ENCODE measurements at places on chromosomes 6 and 20. TPM values are rescaled to one million over a fixed set of nuclear protein-coding genes. Genes with fewer than 3 reads are reported as not detected.

Gene NHLRC1
- 0.99 TPM for total RNA-seq

DNA sequence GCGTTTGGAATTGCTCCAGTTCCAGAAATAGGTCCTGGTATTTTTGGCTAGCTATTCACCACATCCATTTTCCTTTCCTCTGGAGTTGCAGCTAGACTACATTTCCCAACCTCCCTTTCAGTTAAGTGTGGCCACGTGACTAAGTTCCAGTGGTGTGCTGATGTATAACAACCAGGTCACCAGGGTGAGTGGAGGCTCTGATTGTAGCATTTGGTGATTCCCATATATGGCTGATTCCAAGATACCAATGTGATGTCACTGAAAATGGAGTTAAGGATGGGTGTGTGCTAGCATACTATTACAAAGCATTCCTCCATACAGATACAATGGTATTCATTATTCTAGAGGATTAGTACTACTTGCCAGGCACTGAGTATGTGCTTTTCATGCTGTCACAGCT lies 49.7 kb upstream of the STK35 start:
- DNase-seq, result no peak

DNA sequence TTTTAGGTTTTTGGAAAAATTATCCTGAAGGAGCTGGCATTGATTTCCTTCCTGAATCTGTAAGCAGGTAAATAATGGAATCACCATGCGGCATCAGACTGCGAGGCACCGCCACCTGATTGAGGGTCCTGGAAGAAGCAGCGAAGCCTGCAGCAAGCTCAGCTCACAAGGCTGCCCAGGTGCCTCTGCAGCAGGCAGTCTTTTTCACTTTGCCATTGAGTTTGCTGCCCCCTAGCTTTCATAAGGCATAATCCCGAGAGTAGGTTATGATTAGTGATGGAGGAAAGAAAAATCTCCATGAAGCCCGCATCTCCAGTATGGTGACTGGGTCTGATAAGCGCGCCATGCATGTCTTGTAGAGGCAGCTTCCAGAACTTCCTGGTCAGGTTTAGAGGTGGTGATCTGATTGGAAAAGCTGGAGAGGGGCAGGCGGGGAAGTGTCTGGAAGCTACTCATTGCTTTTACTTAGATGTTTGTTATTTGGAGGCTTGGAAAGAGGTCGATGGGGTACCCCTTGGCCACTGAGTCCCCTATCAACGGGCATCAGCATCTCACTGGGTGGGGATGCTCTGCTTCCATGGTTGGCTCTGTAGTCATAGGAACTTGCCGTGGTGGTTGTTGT lies 26.7 kb downstream of the IYD start:
- DNase-seq, result peak; percentile 75

- DNase-seq, result no peak
Observed at GRCh38 chr20:5781798-5782750, 31.9 kb downstream of the SHLD1 start.

Gene CCN2
- total RNA-seq, result 2.5 TPM

Gene LY6G6C
- not detected for total RNA-seq

GRCh38 chr6:63340351-63340750 lies 20.6 kb upstream of the LGSN start:
- no peak for DNase-seq

Gene BMP5
- 0.52 TPM for total RNA-seq

- no peak for DNase-seq
Observed at GRCh38 chr6:40152196-40152595, 217.9 kb upstream of the MOCS1 start.

Gene HLA-DRB1
- total RNA-seq, result 501 TPM

Data from thymus (tissue), 14 donors.